ENCODE measurements at places on chromosomes 3 and 15.

DNA sequence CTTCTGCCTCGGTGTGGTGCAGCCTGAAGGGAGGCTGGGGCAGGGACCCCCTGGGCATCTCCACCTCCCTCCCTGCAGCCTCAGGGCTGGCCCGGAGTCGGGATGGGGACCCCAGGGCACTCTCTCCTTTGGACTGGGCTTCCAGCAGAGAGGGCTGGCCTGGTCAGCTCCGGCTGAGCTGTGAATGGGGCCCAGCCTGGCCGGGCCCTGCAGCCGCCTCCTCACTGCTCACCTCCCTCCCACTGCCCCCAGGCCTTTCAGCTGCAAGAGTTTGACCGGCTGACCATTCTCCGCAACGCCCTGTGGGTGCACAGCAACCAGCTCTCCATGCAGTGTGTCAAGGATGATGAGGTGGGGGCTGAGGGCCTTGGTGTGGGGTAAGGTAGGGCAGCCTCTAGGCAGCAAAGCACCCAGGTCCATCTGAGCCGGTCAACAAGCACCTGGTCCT, 36.0 kb downstream of the PSTPIP1 start:
- H3K27me3 ChIP-seq: no peaks in the 10 kb centered on the region
- DNase-seq: no peak
- peak overlapping the region; percentile 60 for H3K27ac ChIP-seq
- no peak overlapping the region for H3K4me3 ChIP-seq
- H3K4me1 ChIP-seq: peaks cover 15% of the 10 kb centered on the region

DNA sequence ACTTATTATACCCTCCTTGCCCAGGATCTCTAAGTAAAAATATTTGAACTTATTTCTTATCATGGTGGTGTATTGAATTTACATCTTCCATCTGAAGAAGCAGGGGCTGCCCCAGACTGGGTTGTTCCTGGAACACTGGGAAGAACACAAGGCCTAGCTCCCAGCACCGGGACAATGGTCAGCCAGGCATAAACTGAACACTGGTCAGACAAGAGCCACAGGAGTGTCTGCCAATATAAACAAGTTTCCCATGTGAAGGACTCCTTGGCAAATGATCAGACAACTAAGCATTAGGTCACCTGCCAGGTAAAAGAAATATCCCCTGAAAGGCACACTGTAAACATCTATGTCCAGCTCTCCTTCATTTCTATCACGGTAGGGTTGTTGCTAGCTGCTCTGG, 172.4 kb downstream of the ATP8B4 start:
- no peaks in the 10 kb centered on the region for H3K27me3 ChIP-seq
- no peak overlapping the region for H3K4me3 ChIP-seq
- H3K4me1 ChIP-seq: no peaks in the 10 kb centered on the region
- no peak overlapping the region for H3K27ac ChIP-seq
- no peak for DNase-seq

GRCh38 chr15:39629371-39629770, 48.5 kb downstream of the THBS1 start:
- no peaks in the 10 kb centered on the region for H3K36me3 ChIP-seq
- H3K27ac ChIP-seq: no peak overlapping the region
- no peak for DNase-seq
- H3K4me1 ChIP-seq: no peaks in the 10 kb centered on the region
- H3K4me3 ChIP-seq: no peak overlapping the region

- H3K4me1 ChIP-seq: no peaks in the 10 kb centered on the region
- H3K27ac ChIP-seq: no peak overlapping the region
- DNase-seq: no peak
Measured at GRCh38 chr3:178823150-178823549, 248.5 kb downstream of the ZMAT3 start.

GRCh38 chr3:185778094-185778493, 46.7 kb downstream of the IGF2BP2 start:
- H3K27ac ChIP-seq: no peak overlapping the region
- H3K4me3 ChIP-seq: no peak overlapping the region
- DNase-seq: no peak
- H3K27me3 ChIP-seq: peaks cover 22% of the 10 kb centered on the region

DNA sequence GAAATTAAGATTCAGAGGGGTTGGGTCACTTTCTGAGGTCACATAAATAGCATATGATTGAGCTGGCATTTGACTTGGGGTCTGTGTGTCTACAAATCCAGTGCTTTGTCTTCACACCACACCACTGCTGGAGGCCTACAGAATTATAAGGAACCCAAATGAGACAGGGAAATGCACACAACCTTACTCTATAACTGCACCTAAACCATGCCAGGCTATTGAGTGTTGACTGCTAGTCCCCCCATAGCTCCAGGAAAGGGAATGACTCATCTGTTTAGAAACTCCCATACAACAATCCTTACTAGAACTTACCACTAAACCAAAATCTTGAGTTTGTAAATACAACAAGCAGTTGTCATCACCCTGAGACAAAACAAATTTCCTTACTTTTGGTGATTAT, 16.9 kb upstream of the TSC22D2 start:
- H3K27me3 ChIP-seq: peaks cover 29% of the 10 kb centered on the region
- DNase-seq: no peak
- no peak overlapping the region for H3K4me3 ChIP-seq
- H3K36me3 ChIP-seq: no peaks in the 10 kb centered on the region
- H3K27ac ChIP-seq: no peak overlapping the region

DNA sequence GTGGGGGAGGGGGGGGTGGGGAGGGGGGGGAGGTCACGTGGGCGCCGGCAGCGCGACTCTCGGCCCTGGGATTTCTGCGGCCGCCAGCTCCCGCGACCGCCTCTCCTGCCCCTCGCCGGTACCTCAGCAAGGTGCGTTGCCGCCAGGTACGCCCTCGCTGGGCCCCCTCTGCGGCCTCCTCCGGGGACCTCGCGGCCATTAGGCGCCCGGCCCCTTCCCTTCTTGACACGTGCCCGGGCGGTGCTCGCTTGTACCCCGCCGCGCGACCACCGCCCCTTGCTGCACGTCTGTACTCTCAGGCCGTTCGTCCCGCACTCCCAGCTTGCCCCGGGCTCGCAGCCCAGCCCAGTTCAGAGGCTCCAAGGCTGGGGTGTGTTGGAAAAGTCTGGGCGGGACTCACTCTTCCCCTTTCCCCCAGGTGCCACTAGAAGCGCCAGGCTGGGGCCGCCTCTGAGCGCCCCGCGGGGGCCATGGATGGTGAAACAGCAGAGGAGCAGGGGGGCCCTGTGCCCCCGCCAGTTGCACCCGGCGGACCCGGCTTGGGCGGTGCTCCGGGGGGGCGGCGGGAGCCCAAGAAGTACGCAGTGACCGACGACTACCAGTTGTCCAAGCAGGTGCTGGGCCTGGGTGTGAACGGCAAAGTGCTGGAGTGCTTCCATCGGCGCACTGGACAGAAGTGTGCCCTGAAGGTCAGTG, at the start of gene MAPKAPK3:
MAPKAPK3 (plus strand) TSS at position 56 of the 696 bp plus-strand sequence; CDS start at position 471, 415 bp downstream.
- peaks cover 86% of the 10 kb centered on the region for H3K4me1 ChIP-seq
- peak within 1 kb of the TSS; percentile 83 for H3K27ac ChIP-seq
- peak; percentile 62 for DNase-seq
- peak within 1 kb of the TSS; percentile 67 for H3K4me3 ChIP-seq
- no peaks in the 10 kb centered on the region for H3K27me3 ChIP-seq

DNA sequence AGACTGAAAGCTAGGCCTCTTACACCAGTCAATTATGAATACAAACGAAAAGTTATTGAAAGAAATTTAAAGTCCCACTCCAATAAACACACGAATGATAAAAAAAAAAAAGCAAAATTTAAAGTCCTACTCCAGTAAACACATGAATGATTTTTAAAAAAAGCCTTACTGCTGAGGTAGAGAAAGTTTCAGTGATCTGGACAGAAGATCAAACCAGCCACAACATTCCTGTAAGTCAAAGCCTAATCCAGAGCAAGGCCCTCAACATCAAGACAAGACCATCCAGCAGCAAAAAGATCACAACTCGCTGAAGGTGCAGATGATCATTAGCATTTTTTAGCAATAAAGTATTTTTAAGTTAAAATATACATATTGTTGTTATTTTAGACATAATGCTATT, 95.6 kb upstream of the LIPC start:
- no peak overlapping the region for H3K4me3 ChIP-seq
- no peak overlapping the region for H3K27ac ChIP-seq
- no peaks in the 10 kb centered on the region for H3K36me3 ChIP-seq

- H3K27ac ChIP-seq: no peak overlapping the region
- no peaks in the 10 kb centered on the region for H3K4me1 ChIP-seq
- no peaks in the 10 kb centered on the region for H3K36me3 ChIP-seq
- H3K27me3 ChIP-seq: no peaks in the 10 kb centered on the region
- no peak overlapping the region for H3K4me3 ChIP-seq
- no peak for DNase-seq
Measured at GRCh38 chr3:64961301-64961700, 273.5 kb upstream of the ADAMTS9 start.

GRCh38 chr3:47365213-47366153, 15.3 kb upstream of the PTPN23 start:
- H3K4me1 ChIP-seq: no peaks in the 10 kb centered on the region
- H3K27ac ChIP-seq: no peak overlapping the region
- H3K36me3 ChIP-seq: no peaks in the 10 kb centered on the region
- no peaks in the 10 kb centered on the region for H3K27me3 ChIP-seq
- no peak for DNase-seq

DNA sequence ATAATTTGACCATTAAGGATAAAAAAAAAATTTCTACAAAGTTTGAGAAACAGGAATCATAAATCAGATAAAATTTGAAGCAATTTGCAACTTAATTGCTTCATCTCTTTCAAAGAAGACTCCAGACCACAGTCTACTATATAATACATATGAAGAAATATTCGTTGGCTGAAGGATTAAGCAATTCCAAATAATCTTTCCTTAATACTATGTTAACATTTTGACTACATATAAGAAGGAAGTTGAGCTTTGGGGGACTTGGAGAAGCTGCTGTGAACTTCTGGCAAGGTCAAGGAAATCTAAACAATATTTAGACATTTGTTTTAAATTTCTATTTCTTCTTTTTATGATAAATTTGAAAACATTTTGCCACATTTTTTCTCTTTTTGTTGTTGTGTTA, 13.5 kb upstream of the GABRR3 start:
- no peaks in the 10 kb centered on the region for H3K4me1 ChIP-seq
- H3K27me3 ChIP-seq: no peaks in the 10 kb centered on the region
- DNase-seq: no peak
- H3K4me3 ChIP-seq: no peak overlapping the region
- H3K36me3 ChIP-seq: no peaks in the 10 kb centered on the region

Measured in DND-41 (cell line).